GM23338 (cell line): ENCODE measurements at places on chromosomes 11 and 22.

DNA sequence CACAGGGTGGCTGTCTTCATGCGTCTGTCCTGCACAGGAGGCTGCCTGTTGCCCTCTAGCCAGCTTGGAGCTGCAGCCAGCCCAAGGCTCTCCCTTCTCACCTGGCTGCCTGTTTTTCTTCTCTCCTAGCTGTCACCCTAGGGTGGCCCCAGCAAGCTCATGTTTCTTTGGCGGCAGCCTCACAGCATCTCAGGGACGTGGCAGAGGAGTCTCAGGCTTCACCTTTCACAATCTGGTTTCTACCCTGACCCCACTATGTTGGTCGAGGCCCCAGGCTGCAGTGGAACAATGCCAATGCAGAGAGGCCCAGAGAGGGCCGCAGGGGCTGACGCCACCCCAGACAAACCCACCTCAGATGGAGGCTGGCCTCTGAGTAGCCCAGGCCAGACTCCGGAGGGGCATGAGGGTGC, 2.5 kb upstream of the CLDN5 start:
- DNase-seq, result no peak

- no peak for DNase-seq
Observed at GRCh38 chr11:111957663-111958444, 20.7 kb downstream of the DIXDC1 start.

DNA sequence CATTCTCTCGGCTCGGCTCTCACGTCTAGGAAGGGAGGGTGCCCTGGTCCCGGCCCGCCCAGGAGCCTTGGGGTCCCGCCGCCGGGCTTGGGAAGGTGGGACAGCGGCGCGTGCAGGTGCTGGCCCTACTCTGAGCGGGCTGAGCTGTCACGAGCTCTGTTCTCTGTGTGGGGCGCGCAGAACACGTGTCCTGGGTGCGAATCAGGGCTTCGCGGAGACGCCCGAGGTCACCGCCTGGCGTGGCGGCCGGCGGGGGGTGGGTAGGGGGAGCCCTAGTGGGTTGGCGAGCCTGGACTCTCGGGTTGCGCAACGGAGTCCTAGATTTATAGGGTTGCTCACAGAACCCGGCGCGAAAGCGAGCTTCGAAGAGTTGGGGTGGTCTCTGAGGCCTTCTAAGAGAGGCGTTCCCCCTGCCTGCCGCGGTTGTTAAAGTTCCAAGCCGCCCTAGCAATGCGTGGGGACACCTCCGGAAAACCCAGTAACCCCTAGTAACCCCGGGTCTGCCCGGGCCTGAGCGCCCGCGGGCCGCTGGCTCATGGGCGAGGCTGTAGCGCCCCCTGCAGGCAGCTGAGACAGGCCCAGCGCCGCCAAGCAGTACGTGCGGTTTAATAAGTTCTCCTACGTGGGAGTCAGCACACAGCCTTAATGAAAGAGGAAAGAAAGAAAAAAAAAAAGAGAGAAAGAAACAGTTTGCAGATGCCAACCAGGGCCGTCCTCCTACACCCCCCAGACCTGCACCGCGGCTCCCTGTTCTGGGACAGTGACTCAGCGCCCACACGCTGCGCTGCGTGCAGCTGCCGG, 2.7 kb downstream of the ADM start:
- DNase-seq, result peak; percentile 88

DNA sequence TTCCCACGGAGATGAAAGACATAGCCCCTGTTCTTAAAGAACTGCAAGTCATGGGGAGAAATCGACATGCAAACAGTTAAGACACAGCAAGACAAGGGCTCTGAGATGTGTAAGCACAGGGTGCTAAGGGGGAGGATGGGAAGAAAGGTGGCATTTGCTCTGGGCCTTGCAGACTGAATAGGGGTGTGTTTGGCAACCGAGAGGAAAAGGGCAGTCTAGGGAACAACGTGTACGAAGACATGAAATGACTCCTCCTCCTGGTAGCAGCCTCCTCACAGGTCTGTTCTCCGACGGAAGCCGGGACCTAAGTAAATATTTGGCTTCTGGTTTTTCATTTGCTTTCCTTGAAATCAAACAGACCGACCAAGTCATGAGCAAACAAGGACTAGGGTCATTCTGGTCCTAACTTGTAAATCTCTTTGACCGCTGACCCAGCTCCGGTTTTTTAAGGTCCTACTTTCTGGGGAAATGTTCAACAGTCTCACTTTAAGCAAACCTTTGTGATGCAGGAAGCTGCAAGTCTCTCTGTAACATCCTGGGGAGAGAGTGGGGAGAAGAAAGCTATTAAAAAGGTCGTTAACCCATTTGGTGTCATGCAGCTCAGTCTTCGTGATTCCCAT, 19.7 kb downstream of the NNMT start:
- DNase-seq, result peak; percentile 35

GRCh38 chr11:105211806-105212554, 72.4 kb upstream of the CARD18 start:
- no peak for DNase-seq

DNA sequence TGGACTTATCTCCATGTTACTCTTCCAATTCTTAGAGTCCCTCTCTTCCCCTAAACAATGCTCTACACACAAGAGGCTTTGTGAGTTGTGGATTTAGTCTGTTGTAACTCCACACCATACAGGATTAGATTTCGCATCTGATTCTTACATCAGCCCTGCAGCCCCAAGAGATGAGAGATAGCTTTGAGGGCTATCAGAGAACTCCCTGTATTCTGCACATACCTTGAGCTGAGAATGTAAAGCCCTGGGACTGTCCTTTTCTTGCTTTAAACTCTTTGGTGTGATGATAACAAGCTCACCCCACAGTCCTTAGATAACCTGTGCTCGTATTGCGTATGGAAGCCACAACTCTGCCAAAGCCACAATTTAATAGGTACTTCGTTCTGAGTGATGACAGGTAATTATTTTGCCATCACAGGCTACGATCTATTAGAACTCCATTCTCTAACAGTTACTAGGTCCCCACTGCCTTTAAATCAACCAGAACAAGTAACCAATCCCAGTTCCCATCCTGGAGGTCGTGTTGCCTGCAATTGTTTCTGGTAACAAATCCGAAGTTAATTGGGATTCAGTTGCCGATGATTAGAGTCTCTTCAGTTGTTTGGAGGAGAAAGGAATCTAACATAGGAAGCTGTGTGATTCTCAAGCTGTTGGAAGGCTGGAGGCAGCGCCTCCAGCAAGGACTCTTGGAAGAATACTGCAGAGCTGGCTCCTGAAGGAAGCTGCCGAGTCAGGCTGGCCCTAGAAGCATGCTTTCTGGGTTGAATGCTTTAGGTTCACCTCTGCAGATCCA, 1.3 kb upstream of the PARVG start:
- DNase-seq, result no peak

- DNase-seq, result no peak
Observed at GRCh38 chr11:122023614-122024250, 92.3 kb downstream of the BLID start.

DNA sequence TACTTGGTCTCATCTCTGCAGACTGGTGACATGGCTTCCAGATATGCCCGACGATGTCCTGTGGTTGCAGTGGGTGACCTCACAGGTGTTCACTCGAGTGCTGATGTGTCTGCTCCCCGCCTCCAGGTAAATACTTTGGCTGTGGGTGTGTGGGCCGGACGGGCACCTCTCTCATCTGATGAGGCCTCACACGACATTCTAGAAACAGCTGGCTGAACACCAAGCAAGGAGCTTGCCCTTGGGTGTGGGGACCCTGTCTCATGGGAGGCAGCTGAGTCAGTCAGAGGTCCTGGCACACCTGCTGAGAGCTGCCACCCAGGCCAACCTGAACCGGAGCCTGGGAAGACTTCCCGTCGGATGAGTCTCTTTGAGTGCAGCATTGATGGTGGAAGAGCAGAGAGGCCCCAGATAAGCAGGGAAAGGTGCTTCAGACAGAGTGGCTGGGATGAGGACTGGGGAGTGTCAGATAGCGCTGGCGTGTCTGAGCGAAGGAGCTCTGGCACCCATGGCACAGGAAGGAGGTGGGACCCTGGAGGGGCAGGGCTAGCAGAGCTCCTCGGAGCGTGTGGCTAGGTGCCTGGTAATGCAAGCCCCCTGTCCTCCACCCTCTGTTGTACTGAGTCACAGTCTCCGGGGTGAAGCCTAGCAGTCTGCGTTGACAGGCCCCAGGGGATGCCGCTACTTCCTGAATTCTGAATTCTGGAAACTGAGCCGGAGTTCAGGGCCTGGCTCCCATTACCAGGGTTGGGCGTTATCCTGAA, 10.4 kb upstream of the SAMM50 start:
- no peak for DNase-seq

DNA sequence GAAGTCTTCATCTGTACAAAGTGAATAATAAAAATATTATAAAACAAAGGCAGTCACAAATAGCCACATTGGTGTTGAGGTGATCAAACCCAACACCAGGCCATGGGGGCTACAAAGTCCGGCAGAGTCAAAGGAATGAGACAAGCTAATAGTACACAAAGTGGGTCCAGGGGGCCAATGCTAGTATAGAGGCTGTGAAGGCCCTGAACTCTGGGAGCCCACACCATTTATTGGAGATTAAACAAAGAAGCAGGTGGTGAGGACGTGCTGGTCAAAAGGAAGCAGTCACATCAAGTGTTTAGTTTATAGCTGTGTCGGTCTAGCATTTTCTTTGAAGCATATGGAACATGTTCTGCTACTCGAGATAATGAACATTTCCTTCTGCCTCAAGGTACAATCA, 58.6 kb upstream of the CCT8L2 start:
- peak; percentile 13 for DNase-seq
